ENCODE measurements at places on chromosomes 1 and 21.

DNA sequence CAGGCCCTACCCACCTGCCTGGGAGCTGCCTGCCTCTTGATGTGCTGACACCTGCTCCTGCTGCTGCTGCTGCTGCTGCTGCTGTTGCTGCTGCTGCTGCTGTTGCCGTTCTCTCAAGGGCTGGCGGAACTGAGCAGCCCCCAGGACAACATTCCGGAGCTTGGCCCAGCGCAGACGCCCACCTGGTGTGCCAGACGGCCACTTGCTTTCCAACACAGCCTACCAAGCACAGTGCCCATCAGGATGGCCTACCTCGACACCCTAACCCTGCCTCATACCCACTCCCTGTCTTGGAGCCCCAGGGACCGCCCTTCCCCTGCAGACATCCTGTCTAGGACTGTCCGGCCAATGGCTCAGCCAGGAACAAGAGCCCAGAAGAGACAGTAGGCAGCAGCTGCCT, 11.8 kb downstream of the DENND4B start:
- DNase-seq = no peak

- DNase-seq = no peak
Observed at GRCh38 chr1:23999156-23999671, 19.1 kb upstream of the SRSF10 start.

DNA sequence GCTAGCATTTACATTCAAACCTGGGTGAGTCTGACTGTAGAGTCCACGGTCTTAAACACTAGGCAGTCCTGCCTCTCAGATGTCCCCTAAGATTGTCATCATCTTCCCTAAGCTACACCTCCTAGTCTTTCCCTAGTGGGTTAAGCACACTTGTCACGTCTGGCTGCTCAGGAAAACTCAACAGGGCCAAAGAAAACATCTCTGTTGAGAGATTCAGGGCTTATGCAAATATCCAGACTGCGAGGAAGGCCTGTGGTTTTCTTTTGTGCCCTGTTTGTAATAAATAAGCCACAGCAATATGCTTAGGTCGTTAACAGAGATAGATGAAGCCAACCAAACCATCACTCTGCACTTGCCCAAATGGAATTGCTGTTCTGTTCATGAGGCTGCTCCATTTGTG, 472.6 kb upstream of the DEPDC1 start:
- DNase-seq = no peak

- DNase-seq = no peak
Observed at GRCh38 chr21:46051821-46052675, 45.9 kb upstream of the COL6A2 start.

DNA sequence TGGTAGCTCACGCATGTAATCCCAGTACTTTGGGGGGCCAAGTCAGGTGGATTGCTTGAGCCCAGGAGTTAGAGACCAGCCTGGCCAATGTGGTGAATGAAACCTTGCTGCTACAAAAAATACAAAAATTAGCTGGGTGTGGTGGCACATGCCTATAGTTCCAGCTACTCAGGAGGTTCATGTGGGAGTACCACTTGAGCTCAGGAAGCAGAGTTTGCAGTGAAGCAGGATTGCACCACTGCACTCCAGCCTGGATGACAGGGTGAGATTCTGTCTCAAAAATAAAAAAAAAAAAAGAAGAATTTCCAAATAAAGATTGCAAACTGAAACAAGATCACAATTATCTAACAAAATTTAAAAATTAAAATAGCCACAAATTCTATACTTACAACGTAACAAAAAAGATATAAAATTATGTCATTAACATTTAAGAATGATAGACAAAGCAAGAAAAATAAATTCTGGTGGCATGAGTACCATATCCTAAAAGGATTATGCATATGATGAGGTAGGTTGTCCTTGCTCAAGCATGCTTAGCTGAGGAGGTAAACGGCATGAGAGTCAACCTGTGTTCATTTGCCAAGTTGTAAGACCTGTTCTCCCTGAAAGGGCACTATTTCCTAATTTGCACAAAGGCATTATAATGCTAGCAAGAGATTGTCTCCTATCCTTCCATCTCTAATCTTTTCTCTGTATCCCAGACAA, 20.2 kb downstream of the IPP start:
- peak; percentile 23 for DNase-seq

DNA sequence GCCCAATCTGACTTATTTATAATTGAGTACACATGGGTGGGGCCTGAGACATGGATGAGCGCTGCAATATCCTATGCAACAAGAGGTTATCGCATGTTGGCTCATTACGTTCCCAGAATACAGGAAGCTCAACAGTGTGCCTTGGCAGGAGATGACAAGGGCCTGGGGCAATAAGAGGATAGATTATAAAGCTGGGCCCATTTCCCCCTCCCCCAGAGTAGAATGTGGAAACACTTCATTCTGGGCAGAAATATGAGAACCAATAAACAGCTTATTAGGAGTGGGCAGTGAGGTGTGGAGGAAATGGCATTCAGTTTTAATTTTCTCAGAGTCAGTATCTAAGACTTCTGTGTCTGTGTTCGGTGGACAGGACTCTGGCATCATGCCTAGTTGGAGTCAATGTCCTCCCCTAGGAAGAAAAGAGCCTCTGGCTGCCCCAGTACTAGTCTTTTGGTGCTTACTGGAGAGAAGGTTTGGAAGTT, 92.8 kb downstream of the PIK3R3 start:
- peak; percentile 25 for DNase-seq

DNA sequence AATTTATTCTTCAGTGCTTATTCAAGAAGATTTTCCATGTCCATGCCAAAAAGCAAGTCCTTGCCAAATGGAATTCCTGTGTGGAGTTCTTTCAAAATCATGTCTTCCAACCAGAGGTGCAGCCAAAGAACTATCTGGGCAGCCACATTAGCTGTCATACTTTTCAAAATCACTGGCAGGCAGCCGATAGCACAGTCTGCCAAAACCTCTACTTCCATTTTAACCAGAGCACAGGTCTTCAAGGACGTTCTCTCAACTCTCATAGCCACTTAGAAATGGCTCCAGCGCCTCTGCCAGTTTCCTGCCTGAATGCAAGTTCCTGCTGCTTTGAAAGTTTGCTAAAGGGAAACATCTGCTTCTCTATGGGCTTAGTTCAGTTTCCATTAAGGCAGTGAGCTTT, 975.7 kb upstream of the ADGRL4 start:
- DNase-seq = no peak

DNA sequence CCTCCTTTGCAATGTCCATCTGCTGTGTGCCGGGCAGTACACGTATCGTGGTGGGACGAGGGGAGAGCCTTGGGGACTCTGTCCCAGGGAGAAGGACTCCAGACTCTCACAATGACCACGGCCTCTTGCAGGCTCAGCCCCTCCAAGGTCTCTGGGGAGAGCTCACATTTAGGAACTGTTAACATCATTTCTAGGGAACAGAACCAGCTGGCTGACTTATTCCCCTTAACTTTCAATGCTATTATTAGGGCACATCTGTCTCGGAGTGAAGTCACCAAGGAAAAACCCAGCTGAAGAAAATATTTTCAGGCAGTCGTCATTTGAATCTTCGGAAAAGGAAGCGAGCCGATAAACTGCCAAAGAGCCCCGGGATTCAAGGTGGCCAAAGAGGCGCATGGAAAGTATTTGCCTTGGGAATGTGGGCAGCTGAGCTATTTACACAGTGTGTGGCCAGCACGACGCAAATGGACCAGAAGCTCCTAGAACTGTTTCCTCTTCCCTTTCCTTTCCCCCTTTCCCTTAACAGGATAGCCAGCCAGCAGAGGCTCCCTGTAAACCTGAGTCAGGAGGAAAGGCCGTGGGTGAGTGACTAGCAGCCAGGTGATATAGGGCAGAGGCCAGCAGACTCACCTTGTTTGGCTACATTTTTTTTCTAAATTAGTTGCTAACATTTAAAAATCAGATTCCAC, 74.5 kb downstream of the ITPKB start:
- peak; percentile 45 for DNase-seq

DNA sequence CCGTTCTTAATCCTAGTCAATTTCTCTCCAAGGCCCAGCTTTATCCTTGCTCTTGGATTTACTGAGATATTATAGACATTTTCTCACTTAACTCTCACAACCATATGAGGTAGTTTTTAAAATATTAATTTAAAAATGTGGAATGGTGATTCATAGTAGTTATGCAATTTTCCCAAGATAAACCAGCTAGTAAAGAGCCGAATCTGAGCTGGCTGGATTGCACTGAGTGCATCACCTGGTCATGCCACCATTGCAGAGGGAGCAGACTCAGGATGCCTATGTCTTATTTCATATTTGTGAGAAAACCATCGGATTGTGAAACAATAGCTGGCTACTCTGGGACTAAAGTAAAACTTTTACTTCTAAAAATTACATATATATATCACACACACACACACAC, 494.0 kb downstream of the KCNT2 start:
- no peak for DNase-seq

- DNase-seq = no peak
Observed at GRCh38 chr1:7543718-7544090, 227.4 kb upstream of the VAMP3 start.

DNA sequence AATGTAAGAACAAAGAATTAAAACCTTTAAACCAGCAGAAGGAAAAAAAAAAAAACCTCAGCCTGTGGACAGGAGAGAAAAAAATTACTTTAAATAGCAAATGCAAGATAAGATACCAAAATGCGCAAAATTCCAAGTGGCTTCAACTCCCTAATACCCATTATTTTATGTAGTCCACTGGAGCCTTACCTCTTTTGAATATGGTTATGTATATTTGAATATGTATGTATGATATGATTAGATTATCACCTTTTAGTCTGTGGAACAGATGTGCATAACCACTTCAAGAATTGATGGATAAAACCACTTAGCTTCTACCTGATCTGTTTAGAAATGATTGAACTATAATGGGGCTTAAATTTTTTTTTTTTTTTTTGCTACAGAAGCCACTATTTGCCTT, 52.4 kb upstream of the C1orf115 start:
- no peak for DNase-seq

DNA sequence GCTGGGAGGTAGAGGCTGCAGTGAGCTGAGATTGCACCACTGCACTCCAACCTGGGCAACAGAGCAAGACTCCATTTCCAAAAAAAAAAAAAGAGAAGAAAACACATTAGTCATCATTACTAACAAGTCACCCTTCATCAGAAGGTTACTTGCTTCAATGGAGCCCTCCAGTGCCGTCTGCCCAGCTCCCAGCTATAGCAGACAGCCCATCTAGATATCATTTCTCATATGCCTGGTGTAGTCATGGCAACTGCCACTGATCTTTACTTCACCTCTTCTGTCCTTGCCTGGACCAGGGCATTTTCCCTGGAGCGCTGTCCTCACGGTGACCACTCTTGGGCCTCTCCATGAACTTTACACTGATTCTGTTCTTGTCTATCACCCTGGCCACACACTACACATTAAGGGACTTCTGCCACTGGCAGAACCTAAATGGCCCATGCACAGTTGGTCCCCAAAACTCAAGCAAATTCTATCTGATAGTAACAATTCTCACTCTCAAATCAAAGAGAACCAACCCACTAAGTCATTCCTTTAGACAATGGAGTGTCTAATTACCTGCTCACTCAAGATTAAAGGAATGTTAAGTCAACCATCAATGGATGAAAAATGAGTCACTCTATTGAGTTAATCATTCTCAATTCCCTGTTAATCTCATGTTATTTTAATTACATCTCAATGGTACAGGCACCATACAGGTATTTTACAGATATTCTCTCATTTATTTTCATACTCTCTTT, 12.9 kb downstream of the GPA33 start:
- DNase-seq = no peak

GRCh38 chr1:150365941-150366340, 2.0 kb downstream of the RPRD2 start:
- peak; percentile 33 for DNase-seq

DNA sequence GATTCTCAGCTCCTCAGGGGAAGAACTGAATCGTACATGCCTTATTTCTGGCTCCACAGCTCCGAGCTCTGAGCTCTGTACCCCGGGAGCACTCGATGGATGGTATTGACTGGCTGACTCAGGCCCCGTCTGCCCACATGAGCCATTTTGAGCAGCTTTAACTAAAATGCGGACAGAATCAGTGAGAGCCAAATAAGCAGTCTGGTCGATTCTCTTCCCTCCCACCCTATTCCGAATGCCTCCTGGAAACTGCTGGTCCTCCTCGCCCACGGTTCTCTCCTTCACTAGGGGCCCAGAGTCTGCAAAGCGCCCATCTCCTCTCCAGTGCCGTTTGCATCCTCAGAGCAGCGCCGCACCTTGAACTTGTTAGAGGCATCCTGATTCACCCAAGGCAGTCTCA, 125.9 kb upstream of the IRF2BP2 start:
- DNase-seq = no peak

- DNase-seq = no peak
Observed at GRCh38 chr1:227749916-227750710, 14.9 kb downstream of the SNAP47 start.

DNA sequence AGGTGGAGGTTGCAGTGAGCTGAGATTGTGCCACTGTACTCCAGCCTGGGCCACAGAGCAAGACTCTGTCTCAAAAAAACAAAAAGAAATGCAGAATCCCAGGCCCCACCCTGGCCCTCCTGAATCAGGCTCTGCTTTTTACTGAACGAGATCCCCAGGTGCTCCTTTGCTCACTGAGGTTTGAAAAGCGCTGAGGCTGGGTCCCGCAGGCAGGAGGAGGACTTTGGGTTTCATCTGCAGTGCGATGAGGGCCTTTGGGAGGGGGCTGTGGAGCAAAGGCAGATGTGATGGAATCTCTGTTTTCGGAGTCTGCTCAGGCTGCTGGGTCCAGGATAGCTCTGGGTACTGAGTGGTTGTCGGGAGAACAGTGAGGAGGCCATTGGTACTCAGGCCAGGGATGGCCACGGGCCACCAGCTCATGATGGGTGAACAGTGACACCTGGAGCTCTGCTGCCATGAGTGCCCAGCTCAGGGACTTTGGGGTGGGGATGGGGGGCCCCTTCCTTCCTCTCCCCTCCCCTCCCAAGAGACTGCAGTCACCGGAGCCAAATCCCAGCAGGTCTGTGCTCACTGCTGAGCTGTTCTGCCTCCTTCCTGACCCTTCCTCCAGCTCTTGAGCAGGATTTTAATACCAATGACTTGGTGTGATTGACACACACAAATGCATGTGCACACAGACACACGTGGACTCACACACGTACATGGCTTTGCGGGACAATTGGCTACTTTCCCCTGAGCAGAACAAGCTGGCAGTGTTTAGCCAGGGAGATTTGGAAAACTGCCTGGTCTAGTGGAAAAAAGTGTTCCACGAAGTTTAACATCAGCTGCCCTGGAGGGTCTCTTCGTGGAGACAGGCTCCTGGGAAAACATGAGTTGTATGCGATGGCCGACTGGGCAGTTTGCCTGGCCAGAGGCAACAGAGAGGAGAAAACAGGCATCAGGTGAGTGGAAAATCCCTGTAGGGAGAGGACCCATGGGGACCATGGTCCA, 3.6 kb upstream of the DHRS3 start:
- no peak for DNase-seq

- DNase-seq = peak; percentile 24
Observed at GRCh38 chr1:85894651-85895050, 186.4 kb upstream of the ZNHIT6 start.

- no peak for DNase-seq
Observed at GRCh38 chr1:27145934-27146354, 9.0 kb downstream of the SLC9A1 start.

GRCh38 chr1:171788696-171789095, 7.2 kb downstream of the METTL13 start:
- DNase-seq = no peak

- DNase-seq = no peak
Observed at GRCh38 chr1:31063631-31064030, 1.9 kb downstream of the PUM1 start.

- no peak for DNase-seq
Observed at GRCh38 chr1:92902406-92902744, 58.9 kb downstream of the DIPK1A start.

GRCh38 chr1:8831340-8831739, 13.9 kb upstream of the RERE start:
- no peak for DNase-seq
